Choroid plexus epithelial cell (primary cell): ENCODE measurements at places on chromosomes 16 and 17.
A peak's percentile ranks its signal among the peaks of the same experiment; 100 is the strongest.

GRCh38 chr16:90031186-90031930, 12.1 kb upstream of the DBNDD1 start:
- no peak for DNase-seq

DNA sequence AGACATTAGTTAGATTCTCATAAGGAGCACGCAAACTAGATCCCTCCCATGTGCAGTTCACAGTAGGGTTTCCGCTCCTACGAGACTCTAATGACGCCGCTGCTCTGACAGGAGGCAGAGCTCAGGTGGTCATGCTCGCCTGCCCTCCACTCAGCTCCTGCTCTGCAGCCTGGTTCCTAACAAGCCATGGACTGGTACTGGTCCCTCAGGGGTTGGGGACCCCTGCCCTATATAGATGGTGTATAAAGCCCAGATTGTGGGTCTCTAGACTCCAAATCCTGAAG, 52.1 kb upstream of the LYRM9 start:
- DNase-seq, result no peak

- DNase-seq, result peak; percentile 85
Measured at GRCh38 chr17:41065829-41066624, at the start of gene KRTAP2-4. TSS of gene KRTAP2-4 (minus strand) at chr17:41065879. CDS start at chr17:41065845, 34 bp downstream.

DNA sequence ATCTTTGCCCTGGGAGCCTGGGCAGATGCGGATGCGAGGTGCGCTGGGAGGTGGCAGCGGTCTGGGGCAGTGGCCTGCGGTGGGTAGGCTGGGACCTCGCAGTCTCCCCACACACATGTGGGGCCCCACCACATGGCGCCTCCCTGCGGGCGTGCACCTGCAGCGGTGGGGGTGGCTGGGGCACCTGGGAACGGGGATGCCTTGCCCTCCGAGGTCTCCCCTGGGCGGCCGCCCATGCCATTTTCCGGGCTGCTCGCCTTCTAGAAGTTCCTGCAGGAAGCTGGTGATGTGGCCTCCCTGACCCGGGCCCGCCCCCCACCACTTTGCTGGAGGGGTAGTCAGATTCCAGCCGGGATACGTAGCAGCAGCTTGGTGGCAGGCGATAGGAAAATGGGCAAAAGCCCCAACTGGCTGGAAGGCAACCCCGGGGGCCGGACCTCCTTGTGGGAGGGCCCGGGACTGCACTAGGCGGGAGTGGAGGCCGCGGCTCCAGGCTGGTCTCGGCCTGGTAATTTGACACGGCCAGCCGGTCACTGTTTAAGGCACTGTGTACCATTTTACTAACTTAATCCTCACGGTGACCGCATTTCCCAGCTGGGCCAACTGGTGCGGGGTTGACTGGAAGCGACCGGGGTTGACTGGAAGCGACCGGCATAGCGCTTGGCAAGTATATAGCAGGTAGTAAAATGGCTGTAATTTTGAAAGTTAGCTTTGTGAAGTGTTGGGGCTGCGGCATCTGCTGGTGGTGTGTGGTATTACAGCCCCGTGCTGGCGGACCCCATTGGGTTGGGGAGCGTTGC, 38.5 kb downstream of the IGF2BP1 start:
- peak; percentile 65 for DNase-seq

DNA sequence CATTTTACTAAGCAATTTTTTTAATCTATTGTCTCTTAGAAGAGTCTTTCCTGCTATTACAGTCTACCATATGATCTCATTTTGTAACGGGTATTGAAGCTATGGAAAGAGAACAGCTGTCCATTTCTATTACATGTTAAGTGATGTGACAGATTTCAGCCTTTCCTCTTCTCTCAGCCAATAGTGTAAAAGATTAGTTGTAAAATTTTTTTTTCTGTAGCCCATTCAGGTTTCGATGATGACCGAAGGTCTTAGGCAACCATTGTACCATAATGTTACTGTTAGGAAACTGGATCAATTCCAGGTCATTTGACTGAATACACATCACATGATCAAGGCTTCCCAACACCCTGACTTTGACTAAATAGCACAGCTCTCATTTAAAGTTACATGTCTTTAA, 147.6 kb upstream of the HLF start:
- DNase-seq, result peak; percentile 25

GRCh38 chr16:89593841-89594240, 18.3 kb downstream of the CPNE7 start:
- no peak for DNase-seq

GRCh38 chr16:756428-756827, 4.1 kb upstream of the MSLN start:
- no peak for DNase-seq

- DNase-seq, result no peak
Measured at GRCh38 chr16:64687786-64688185, 434.1 kb downstream of the CDH11 start.

DNA sequence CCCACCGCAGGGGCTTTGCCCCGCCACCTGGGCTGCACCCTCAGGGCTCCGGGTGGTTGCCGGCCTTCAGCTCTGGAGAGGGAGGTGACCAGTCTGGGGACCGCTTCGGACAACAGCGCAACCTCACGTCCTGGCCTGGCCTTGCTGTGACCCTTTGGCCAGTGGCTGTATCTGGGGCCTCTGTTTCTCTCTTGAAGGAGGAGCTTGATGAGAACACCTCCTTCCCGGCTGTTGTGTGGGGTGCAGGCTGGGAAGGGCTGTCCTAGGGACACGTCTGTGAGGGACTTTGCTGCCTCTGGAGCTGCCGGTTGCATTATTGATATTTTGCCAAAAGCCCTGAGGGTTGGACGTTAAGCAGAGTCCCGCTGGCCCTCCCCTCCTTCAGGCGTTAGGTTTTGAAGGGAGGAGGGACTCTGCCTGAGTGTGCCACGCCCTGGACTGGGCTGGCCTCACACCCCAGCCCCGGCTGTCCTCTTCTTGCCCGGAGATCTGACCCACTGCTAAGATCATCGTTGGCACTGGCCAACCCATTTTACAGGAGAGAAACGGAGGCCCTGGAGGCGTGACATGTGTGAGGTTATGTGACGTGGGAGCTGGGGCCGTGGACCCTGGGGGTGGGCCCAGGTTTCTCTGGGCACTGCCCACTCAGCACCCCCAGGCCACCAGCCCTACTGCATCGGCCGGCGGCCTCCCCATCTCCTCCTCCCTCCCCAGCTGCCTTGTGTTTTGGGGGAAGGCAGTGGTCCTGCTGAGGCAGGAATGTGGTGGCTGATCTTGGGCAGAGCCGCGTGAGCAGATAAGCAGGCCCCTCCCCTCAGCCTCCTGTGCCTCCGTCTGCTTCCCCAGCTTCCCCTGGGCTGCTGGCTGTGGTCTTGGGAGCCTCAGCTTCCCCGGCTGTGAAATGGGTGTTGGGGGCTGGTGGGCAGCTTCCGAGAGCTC, 8.5 kb downstream of the ZFPM1 start:
- DNase-seq, result peak; percentile 76

DNA sequence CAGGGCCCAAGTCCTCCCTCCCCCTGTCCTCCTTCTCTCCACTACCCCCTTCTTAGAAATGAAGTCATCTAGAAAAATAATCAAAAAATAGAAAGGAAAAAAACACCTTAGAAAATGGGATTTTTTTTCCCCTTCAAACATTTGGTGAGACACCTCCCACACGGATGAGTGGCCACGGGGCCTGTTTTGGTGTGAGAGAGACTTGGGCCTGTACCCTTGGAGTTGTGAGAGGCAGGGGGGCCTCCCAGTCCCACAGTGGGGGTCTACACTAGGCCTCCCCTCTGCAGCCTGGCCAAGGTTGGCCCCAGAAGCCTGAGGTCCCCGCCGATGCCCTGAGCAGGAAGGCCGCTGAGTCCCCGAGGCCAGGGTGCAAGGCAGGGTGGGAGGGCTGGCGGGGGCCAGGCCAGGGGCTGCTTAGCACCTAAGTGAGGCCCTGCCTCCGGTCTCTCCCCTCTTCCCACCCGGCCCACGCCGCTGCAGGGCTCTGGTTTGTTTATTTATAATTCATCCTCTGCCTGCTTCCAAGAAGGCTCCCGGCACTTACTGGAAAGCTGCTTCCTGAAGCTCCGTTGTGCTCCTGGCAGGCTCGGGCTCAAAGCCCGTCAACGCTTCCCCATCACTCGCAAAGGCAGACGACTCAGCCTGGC, 26.4 kb downstream of the NPTX1 start:
- DNase-seq, result peak; percentile 47

DNA sequence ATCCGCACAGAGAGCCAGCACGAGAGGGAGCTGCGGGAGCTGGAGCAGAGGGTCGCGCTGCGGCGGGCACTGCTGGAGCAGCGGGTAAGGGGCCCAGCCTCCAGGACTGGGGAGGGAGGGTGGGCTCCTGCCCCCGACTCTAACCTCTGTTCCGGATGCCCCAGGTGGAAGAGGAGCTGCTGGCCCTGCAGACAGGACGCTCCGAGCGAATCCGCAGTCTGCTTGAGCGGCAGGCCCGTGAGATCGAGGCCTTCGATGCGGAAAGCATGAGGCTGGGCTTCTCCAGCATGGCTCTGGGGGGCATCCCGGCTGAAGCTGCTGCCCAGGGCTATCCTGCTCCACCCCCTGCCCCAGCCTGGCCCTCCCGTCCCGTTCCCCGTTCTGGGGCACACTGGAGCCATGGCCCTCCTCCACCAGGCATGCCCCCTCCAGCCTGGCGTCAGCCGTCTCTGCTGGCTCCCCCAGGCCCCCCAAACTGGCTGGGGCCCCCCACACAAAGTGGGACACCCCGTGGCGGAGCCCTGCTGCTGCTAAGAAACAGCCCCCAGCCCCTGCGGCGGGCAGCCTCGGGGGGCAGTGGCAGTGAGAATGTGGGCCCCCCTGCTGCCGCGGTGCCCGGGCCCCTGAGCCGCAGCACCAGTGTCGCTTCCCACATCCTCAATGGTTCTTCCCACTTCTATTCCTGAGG, 4.4 kb downstream of the HIRIP3 start:
- DNase-seq, result no peak

DNA sequence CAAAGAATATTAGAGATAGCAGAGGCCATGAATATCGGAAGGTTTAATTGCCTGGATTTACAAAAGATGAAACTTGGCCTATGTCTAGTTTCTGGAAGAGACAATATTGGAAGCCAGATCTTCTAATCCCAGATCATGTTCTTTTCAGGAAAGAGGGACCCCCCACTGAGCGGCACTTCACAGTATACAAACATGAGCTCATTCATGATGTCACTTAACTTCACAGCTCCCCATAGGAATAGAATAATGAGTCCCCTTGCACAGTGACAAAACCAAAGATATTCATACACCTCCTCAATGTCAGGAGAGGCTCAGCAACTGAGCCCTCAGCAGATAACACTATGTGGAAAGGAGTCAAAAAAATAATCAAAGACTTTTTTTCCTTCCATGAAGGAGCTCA, 147.5 kb downstream of the CDH11 start:
- DNase-seq, result no peak

- peak; percentile 75 for DNase-seq
Measured at GRCh38 chr16:66930189-66930588, 4.0 kb downstream of the CIAO2B start.

- peak; percentile 68 for DNase-seq
Measured at GRCh38 chr16:53664724-53665345, 38.8 kb downstream of the RPGRIP1L start.

- DNase-seq, result no peak
Measured at GRCh38 chr16:84271866-84272265, 22.8 kb upstream of the WFDC1 start.

DNA sequence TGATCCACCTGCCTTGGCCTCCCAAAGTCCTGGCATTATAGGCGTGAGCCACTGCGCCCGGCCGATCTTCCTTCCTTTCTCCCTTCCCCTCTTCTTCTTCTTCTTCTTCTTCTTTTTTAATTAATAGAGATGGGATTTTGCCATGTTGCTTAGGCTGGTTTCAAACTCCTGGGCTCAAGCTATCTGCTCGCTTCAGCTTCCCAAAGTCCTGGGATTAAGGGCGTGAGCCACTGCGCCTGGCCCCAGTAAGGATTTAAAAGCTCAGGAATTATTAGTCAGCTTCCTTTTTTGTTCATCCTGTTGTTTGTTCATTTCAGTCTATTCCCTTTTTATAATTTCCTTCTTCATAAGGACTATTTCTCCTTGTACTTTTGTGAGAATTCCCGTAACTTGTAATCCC, 32.7 kb upstream of the LRRC37A start:
- DNase-seq, result no peak

DNA sequence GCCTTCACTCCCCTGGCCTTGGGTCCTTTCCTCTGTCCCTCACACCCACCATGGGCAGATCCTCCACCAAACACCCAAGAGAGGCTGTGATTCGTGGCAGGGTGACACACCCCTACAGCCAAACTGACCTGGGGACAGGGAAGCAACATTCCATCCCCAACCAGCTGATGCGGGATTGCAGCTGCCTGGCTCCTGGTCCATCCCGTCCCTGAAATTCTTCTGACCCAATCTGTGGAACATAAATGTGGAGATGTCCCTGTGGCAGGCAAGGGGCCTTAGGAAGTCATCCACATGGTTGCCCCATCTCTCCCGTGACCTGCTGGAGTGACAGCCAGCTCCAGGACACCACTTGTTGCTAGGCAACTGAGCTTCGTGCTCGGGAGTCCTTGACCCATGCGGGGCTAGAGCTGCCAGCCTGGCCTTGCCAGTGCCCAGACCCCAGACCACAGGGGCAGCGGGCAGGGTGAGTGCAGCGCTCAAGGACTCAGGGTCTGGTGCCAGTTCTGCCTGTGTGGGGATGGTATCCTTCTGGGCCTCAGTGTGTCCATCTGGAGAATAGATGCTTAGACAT, 34.0 kb upstream of the CPNE2 start:
- no peak for DNase-seq

DNA sequence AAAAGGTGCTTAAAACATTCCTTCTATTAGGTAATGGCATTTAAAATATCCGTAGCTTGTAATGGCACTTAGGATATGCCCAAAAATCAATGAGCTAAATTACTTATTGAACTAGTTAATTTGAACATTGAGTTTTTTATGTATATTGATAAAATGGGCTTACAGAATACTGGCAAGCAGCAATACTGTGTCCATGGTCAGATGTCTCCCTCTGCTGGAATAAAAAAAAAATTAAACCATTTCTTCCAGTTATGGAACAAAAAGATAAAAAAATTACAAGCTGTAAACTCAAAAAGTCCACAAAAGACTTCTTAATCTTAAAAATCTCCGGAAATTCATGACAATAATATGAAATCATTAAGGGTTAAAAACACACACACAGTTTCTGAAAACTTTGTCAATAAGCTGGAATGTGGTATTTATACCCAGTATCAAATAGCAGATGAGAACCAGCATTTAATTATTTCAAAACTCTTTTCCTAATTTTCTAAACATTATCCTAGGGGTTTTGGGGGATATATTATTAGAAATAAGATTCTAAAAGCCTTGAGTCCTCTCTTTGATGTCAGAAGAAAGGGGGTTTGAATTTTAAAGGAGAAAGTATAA, 21.5 kb upstream of the PSMD7 start:
- DNase-seq, result peak; percentile 58
